Natural killer cell (primary cell): ENCODE measurements at places on chromosomes 5 and 9.

DNA sequence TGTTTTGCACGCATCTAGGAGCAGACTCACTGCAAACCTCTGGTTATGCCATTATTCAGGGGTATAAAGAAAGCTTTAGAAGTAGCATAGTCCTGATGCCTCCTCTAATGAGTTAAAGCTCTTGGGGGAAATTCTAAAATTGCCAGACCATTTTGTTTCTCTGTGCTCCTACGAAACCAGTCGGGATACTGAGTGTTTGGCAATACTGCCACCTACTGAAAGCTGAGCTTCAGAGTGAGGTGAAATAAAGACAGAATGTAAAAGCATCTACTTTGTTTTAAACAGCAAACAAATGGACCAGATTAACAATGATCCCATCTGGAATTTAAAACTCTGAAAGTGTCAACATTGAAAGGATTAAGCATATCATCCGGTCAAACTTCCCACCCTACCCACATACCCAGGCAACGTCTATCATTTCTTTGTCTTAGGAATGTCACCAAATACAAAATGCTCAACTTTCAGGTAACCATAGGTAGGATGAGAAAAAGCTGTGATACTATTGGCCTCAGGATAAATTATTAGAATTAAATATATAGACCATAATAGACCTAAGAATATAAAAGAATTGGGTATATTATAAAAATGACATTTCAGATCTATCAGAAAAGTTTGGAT, 77.8 kb upstream of the SHISAL2B start:
- peak; percentile 9 for DNase-seq

GRCh38 chr5:132488590-132488989, 2.0 kb downstream of the IRF1 start:
- DNase-seq = no peak

DNA sequence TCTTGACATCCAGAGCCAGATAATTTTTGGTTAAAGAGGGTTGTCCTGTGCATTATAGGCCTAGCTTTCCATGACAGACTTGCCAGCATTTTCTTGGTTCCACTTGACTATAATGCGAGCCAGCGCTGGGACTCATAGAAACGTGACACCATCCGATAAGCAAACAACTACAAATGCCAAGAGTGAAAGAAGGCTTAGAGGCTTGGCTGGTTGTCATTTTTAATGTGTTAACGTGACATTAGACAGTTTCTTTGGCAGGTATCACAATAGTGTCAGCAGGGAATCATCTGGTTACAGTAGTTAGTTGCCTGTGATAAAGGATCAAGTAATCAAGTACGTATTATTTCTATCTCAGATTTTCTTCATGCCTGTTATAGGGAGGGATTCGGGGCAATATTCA, 20.0 kb upstream of the LIFR start:
- no peak for DNase-seq

DNA sequence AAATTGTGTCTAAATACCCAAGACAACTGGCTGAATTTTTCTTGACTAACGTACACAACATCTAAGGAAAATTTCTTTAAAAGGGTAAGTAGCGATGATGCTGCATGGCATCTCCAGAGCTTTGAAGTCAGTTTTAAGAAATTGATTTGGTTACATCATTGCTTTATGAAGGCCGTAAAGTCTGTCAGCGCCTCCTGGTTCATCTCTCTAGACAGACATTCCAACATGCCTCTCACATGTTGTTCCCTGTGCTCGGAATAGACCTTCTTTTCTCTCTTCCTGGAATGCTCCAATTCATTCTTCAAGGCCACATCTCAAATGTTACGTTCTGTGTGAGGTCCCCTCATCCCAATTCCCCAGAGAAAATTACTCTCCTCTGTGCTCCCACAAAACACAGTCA, 108.7 kb upstream of the SSBP2 start:
- DNase-seq = no peak

DNA sequence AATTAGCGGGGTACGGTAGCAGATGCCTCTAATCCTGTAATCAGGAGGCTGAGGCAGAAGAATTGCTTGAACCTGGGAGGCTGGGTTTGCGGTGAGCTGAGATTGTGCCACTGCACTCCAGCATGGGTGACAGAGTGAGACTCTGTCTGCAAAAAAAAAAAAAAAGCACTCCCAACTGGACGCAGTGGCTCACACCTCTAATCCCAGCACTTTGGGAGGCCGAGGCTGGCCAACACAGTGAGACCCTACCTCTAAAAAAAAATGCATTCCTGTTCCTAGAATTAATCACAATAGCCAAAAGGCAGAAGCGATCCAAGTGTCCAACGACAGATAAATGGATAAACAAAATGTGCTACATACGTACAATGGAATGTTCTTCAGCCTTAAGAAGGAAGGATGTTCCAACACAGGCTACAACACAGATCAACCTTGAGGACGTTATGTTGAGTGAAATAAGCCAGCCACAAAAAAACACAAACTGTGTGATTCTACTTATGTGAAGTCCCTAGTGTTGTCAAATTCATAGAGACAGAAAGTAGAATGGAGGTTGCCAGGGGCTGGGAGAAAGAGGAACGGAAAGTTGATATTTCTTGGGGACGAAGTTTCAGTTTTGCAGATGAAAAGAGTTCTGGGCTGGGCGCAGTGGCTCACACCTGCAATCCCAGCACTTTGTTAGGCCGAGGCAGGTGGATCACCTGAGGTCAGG, 13.8 kb downstream of the FAM78A start:
- DNase-seq = no peak

- DNase-seq = no peak
Measured at GRCh38 chr9:91611582-91611981, 187.9 kb upstream of the NFIL3 start.

GRCh38 chr9:73269430-73270101, 117.9 kb downstream of the ANXA1 start:
- no peak for DNase-seq
